Stimulated activated CD8-positive, alpha-beta memory T cell treated with anti-CD3 and anti-CD28 coated beads, Interleukin-7, amount 100 ng/mL, for 1 hour (primary cell): ENCODE measurements at places on chromosomes 6 and 20.

DNA sequence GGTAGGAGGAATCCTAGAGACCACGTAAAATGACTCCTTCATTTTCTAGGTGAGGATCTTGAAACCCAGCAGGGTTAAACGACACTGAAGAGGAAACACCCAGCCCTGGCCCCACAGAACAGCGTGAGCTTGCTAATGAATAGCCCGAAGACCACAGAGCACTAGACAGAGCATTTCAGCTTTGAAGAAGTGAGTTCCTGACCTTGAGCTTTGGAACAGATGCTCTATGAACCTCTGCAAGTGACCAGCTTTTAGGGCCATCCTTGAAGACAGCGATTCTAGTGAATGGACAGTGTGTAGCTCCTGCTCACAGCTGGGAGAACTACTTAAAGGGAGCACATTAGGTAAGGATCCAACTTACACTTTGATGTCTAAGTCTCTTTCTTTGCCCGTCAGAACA, 74.0 kb upstream of the FRMD1 start:
- no peak for DNase-seq

DNA sequence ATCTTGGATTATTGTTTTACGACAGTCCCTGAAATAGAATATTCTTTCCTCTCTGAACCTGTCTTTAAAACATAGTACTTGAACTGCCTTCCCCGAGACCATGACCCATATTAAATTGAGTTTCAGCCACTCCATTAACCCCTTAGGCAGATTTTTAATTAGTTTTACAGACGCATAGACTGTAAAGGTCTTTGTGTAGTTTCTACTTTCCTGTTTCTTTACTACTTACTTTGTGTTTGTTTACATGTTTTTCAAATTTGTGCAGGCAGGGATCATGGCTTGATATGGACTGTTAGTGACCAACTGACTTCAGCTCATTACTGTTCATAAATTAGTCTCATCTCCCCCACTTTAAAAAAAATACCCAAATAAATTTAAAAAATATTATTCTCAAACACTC, 53.8 kb downstream of the FYN start:
- DNase-seq = no peak

DNA sequence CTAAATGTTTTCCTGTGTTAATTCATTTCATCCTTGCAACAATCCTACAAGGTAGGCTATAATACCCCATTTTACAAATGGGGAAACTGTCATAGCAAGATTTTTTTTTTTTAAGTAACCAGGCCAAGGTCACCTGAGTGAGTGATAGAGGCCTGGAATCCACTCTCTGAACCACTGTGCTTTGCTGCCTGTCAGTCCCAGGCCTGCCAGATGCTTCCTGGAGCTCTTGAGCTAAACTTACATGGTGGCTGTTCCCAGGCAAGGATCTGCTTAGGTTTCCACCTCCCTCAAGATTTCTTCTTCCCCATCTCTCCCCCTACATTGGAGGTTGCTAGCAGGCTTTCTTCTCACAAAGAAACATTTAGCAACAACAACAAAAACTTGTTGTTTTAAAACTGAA, 32.7 kb upstream of the RNF8 start:
- no peak for DNase-seq

GRCh38 chr20:44215125-44215524, 4.6 kb upstream of the OSER1 start:
- DNase-seq = no peak

GRCh38 chr6:27188885-27189418, 58.5 kb upstream of the PRSS16 start:
- DNase-seq = peak; percentile 10

GRCh38 chr6:160513836-160514235, 150.2 kb downstream of the LPA start:
- no peak for DNase-seq

GRCh38 chr6:122649701-122650100, 39.5 kb downstream of the PKIB start:
- no peak for DNase-seq

- DNase-seq = no peak
Measured at GRCh38 chr6:125198398-125198937, 44.9 kb downstream of the TPD52L1 start.

GRCh38 chr20:20342066-20342465, 25.8 kb upstream of the INSM1 start:
- DNase-seq = no peak

DNA sequence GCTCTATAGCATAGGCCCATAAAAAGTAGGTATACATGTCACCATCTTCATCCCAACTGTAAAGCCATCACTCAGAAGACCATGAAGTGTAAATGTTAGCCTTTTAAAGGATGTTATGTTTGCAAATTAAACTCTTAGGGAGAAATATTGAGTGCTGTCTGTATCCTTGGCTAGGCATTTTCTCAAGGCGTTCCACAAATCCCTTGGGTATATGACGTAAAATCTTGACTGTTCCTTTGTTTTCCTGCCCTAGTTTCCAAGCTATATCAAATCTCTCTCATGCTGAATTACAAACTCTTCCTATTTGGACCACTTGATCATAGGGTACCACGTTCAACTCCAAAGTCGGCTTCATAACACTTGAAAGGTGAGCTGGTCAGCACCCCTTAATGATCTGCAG, 486.2 kb downstream of the HDGFL1 start:
- DNase-seq = no peak

DNA sequence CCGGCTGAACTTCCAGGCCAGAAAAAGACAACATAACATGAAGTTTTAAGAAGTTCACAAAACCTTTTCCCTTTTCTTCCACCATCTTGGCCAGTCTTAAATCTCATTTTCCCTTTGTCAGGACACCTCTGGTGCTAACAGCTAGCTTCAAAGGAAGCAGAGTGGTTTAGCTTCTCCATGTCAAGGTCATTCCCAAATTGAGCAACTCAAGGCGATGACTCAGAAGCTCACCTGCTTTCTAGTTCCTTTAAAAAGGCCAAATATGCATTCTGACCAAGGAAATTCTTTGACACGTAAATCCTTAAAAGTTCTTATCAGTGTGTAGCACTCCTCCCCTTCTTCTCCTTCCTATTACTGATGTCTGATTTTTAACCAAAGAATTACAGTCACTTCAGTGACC, 69.6 kb upstream of the VGLL2 start:
- no peak for DNase-seq

- no peak for DNase-seq
Measured at GRCh38 chr6:74289884-74290283, 593.9 kb downstream of the CD109 start.

DNA sequence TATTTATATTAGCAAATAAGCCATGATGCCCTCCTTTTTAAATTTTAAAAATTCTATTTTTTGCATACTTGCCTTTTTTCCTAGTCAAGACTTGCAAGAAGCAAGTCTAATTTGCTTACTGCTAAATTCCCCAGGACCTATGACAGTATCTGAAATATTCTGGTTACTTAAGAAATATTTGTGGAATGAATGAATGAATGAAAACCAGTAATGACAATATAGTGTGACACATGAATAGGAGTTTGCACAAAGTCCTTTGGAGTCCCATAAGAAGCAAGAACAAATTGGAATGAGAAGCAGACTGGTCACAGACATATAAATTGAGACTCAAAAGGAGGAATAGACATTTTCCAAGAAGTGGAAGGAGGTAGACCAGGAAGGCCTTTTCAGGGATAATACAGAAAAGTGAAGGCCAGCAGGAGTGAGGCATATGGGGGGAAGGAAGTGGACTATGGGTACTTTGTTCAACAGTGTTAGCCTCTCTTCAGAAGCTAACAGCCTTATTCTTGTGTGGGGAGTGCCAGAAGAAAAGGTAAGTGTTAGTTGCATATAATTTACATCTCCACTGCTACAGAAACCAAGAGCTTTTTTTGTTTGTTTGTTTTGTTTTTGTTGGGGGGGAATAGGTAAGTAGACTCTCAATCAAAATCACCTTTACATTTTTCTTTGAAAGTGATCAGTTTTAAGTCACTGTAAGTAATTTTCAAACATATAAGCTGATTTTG, 93.6 kb upstream of the FAM184A start:
- no peak for DNase-seq

DNA sequence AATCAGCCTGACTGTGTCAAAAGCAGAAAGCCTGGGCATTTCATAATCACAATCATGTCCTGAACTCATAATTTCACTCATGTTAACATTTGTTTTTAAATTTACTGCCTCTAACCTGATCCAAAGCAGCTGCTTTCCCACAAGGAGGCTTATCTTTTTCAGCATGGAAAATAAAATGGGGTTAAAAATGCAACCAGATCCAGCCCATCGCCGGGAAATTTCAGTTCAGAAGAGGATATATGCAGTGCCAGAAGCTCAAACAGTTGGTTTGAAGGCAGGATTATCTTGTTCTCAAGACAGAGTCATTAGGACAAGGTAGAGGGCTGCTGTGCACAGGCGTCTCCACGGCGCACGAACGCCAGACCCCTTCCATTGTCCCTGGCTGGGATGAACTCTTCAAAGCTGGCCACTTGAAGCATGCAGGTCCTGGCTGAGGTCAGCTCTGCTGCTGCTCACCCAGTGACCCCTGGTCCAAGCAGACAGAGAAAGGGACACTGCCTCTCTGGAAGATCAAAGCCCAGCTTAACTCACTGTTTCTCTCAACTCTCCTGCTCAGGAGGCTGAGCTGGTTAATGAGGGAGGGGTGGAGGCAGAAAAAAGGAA, 191.1 kb upstream of the HEY2 start:
- no peak for DNase-seq
